ENCODE measurements at places on chromosomes 5 and 9.
A peak's percentile ranks its signal among the peaks of the same experiment; 100 is the strongest.

GRCh38 chr5:108266242-108266641, 115.7 kb downstream of the FBXL17 start:
- no peak for DNase-seq

DNA sequence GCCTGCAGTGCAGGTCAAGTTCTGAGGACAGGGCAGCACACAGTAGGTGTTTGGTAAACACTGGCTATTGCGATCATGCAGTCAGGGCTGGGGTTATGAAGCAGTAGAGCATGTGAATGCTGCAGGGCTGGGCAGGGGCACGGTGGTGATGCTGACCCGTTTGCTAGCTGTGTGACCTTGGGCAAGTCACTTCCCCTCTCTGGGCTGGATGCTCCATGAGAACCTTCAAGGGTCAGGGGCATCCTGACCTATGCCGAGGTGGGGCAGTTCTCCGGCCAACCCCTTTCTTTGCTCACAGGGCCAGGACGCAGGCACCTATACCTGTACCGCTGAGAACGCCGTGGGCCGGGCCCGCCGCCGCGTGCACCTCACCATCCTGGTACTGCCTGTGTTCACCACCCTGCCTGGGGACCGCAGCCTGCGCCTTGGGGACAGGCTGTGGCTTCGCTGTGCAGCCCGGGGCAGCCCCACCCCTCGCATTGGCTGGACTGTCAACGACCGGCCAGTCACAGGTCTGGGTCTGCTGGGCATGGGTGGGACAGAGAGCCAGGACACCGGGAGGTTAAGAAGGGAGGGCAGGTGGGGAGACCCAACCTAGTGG, 39.0 kb upstream of the ASS1 start:
- no peak for DNase-seq

DNA sequence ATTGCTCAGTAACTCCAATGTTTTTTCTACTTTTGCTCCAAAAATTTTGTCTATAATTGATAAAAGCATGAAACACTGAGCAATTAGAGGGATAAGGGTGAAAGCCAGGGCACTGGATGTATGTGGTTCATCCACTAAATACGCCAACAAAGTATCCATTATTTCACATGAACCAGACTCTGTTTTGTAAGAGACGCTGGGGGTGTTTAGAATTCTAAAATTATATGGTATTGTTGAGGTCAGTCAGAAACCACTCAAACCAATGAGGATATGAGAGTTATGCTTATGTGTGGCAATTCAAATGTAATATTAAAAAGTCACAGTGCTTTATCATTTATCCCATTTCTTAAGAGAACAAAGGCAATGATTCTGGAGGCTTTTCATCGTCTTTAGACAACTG, 220.2 kb downstream of the EFNA5 start:
- no peak for DNase-seq

DNA sequence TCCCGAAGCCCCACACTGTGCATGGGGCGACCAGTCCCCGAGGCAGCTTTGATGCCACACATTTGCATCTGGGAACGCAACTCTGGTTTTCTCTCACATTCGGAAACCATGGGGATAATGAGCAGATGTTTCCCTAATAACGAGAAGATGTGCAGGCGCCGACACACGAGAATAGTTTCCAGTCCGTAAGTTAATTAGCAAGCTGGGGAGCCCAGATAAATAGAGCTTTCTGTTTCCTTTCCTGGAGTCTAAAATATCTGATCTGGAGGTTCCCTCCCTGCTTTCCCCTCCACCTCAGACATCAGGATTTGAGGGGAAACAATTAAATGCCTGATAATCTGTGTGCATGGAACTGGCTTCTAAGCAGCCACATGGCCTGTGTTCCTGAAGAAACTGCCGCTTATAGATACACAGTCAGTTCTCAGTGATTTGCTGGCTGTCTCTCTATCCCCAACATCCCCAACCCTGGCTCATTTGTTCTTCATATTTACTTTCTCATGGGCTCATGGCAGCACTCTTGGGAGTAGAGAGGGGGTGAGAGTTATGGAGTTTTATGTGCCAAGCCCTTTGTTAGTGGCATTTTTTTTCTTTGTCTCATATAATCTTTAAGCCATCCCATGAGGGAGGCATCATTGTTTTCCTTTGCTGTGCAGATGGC, 62.8 kb downstream of the PDZD2 start:
- DNase-seq = no peak

GRCh38 chr5:14937254-14937653, 65.7 kb upstream of the ANKH start:
- no peak for DNase-seq

DNA sequence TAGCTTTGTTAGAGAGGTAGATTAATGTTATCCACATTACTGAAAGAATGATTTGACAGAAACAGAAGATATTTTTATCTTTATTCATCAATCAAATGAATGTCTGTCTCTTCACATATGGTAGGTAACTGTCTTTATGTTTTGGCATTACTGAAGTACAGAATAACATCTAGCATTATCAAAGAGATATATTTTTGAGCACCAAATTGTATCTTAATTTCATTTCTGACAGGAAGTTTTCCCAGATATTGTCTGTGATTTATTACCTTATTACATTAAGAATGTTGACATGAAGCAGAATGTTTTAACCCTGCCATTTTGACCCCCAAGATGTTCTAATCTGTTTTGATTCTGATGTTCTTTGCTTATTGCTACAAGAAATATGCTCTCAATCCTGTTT, 20.3 kb downstream of the CNTRL start:
- no peak for DNase-seq

- no peak for DNase-seq
Observed at GRCh38 chr5:33321026-33321425, 119.7 kb upstream of the TARS1 start.

GRCh38 chr9:3281399-3281798, 244.4 kb downstream of the RFX3 start:
- no peak for DNase-seq

GRCh38 chr5:16936150-16936988, at the start of gene MYO10:
Gene MYO10 (minus strand): TSS chr5:16936288. CDS start chr5:16935808, 480 bp downstream.
- DNase-seq = peak; percentile 79

DNA sequence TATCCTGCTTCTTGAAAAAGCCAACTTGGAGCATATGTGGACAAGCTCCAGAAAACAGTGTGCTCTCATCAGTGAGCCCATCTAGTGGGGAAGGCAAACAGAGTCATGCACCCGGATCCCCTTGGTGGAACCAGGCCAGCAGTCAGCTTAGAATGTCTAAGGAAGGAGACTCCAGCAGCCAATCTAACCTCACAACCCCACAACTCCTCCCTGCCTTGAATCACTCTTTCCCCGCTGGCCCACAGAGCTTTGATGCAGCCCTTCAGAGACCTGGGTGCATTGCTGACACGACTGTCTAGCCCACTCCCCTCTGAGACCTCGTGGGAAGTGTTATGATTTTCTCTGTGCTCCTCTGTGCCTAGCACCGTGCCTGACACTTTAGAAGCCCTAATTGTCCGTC, 623.7 kb downstream of the BNC2 start:
- no peak for DNase-seq

GRCh38 chr5:80963966-80964481, 3.9 kb downstream of the RASGRF2 start:
- DNase-seq = no peak

GRCh38 chr5:126122942-126123341, 300.3 kb upstream of the GRAMD2B start:
- no peak for DNase-seq

- no peak for DNase-seq
Observed at GRCh38 chr5:84379749-84380148, 4.9 kb downstream of the EDIL3 start.

- no peak for DNase-seq
Observed at GRCh38 chr9:129640086-129640870, 1.7 kb downstream of the ASB6 start.

- no peak for DNase-seq
Observed at GRCh38 chr9:112233769-112234168, 58.7 kb upstream of the SUSD1 start.

GRCh38 chr5:123855609-123856008, 343.6 kb downstream of the CSNK1G3 start:
- no peak for DNase-seq

- no peak for DNase-seq
Observed at GRCh38 chr9:122314165-122314564, 49.5 kb downstream of the MRRF start.

- DNase-seq = no peak
Observed at GRCh38 chr5:3671337-3671736, 75.7 kb downstream of the IRX1 start.

DNA sequence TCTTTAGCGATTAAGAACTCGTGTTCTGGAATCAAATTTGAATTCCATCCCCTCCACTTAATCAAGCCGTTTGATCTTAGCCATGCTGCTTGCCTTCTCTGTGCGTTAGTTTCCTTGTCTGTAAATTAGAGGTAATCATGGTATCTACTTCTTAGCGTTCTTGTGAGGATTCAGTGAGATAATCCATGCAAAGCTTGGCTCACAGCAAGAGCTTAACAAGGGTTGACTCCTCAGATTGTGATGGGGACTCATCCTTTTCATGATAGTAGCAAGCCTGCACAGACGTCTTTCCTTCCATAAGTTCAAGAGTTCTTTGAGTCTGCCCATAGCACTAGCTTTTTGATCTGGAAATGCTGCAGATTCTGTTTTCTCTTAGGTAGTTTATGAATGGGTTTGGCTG, 72.8 kb downstream of the TRIO start:
- no peak for DNase-seq
